ENCODE measurements at places on chromosomes 3 and 15.
A peak's percentile ranks its signal among the peaks of the same experiment; 100 is the strongest.

DNA sequence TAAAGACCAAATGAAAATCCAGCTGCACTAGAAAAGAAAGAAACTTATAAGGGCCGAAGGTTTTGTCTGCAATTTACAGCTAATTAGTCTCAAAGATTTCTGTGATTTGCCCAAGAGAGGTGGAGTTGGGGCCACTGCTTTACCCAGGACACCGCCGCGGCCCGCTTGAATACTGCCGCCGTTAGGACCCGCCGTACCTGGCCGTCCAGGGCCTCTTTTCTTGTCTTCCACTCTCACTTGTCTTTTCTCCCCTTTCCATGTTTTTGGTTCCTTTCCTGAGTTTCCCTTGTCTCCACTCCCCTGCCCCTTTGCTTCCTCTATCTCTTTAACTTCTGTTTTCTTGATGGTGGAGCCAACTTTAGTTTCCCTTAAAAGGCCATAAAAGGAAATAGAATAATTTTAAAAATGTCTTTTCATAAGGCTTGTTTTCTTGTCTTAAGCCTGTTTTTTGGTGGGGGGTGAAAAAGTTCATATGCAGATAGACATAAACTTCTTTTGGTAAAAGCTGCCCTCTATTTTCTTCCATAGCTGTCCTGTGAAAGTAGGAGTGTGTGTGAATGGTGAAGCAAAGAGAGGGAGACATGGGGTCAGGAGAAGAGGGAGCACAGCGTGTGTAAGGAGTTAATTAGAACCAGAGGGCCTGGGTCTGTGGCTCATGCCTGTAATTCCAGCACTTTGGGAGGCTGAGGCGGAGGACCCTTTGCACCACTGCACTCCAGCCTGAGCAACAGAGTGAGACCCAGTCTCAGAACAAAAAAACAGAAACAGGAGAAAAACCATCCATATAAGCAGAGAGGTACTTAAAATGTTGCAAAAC lies 16.0 kb upstream of the CCNL1 start:
- peak; percentile 19 for DNase-seq

DNA sequence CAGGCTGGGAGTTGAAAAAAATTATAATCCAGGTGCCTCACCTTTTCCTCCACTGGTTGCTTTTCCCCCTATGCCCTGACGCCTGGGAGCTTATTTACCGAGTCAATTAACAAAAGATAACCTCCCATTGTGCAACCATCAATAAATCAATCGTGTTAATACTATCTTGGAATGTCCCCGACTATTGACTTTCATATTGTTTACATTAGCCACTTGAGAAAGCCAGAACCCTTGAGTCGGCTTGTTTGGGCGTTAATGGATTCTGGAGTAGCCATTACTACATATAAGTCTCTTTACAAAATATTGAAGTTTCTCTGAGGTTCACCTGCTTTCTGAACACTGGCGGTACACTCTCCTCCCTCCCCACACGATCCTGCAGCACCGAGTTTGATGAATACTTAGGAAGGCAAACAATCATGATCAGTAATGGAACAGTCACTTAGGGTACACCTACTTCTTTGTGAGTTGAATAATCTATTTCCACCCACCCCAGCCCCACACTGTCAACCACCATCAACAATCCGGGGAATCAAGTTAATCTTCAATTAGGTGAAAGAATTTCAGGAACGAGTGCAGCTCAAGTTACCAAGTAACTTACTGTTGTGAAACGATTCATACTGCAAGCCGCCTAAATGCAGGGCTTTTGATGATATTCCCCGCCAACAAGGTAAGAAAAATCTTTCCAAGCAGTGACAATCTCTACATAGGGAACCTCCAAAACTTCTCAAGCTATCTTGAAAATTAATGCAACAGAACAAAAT lies 159.3 kb upstream of the NR2F2 start:
- DNase-seq, result no peak

- no peak for DNase-seq
Observed at GRCh38 chr3:54793171-54793570, 134.7 kb downstream of the LRTM1 start.

DNA sequence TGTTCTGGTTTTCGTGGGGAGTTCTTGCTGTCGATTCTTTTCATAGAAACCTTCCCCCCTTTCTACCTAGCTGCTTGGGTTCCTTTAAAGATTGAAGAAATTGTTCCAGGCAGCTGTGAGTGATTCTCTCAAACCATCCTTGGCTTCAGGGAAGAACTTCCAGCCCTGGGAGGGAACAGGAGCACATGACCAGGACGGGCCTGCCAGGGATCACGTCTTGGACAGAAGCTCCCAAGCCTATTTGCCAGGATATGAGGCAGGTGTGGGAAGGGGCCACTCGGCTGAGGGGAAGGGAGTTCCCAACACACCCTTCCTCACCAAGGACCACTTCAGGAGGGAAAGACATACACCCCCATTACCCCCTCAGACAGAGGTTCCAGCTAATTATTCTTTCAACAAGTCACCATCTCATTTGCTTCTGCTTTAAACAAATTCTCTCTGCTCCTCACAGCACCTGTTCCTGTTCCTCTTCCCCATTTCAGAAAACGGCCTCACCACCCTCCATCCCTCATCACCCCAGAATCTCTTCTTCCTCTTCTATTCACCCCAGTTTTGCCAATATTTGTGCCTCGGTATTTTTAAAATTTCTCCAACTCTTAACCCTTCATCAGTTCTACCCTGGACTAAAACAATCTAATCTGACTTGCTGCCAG lies 62.5 kb downstream of the WHAMM start:
- DNase-seq, result no peak

- DNase-seq, result no peak
Observed at GRCh38 chr3:114615523-114616085, 321.8 kb downstream of the TIGIT start.

DNA sequence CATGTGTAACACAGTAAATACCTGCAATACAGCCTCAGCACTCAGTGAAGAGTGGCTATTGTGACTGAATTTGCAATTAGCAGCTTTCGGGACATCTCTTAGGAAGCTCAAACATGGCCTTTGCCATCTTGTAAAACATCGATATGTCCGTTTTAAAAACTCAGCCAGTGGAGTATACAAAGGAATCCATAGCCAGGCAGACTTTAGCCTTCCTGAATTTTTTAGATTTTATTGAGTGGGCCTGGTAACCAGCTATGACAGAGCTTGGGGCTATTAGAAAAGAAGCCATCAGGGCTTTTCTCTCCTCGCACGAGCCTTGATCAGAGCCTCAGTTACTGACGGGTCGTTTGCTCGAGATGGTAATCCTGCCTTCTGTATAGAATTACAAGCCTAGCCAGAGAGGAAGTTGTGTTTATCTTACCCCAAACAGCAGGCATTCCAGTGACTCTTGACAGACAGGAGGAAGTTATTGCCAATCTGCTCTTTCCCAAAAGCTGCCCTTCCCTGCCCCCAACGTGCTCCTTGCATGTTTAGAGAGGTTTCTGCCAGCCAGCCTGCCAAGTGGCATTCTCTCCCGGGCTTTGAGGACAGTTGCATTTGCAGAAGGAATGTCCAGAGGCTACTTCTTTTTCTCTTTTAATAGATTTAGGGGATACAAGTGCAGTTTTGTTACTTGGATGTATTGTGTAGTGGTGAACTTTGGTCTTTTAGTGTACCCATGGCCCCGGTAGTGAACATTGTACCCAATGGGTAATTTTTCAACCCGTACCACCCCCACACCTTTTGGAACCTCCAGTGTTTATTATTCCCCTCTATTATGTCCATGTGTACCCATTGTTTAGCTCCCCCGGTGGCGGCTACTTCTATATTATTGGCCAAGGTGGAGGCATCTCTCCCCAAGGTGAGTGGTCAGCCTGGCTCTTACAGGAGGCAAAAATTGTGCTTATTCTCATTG lies 40.6 kb downstream of the ITPR1 start:
- no peak for DNase-seq

- no peak for DNase-seq
Observed at GRCh38 chr3:191298846-191299245, 30.3 kb upstream of the CCDC50 start.

GRCh38 chr3:158233791-158234190 lies 123.9 kb downstream of the RSRC1 start:
- no peak for DNase-seq

GRCh38 chr3:127644641-127645370 lies 15.8 kb downstream of the PODXL2 start:
- no peak for DNase-seq

- no peak for DNase-seq
Observed at GRCh38 chr15:96392380-96393208, 62.1 kb downstream of the NR2F2 start.

GRCh38 chr3:53171827-53172505 lies 11.0 kb downstream of the PRKCD start:
- no peak for DNase-seq

- no peak for DNase-seq
Observed at GRCh38 chr3:181056136-181056732, 66.7 kb upstream of the DNAJC19 start.

- DNase-seq, result no peak
Observed at GRCh38 chr3:69472093-69472492, 86.2 kb upstream of the FRMD4B start.

DNA sequence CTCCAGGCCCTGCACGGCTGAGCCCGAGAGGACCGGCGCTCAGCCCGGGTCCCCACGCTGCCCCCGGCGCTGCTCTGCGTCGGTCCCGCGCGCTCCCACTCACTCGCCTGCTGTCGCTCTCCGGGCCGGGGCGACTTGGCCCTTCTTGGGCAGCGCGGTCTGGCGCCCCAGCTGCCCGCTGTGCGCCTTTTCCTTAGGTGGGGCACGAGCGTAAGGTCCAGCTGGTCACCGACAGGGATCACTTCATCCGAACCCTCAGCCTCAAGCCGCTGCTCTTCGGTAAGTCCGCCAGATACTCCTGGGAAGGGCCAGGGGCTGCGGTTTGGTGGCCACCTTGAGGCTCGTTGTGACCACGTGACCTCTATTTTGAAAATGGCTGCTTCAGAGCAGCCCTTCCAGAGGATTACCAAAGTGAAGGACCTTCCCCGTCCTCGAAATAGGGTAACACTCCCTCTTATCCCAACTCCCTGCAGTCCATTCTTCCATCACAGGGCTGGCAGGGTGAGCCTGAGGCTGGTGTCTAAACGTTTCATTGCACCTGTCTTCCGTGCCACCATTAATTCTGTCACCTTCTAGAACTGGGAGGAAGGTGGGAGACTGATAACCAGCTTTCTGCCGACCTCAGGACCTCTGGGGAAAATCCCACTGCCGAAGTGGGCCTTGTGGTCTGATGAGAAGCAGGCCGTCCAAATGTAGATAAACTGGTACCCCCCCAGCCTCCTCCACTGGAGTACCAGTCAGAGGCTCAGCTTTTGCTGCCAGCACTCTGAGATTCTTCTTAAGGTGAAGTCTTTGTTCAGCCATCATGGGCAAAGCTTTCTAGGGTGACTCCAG lies 812 bp downstream of the P4HTM start:
- DNase-seq, result no peak

DNA sequence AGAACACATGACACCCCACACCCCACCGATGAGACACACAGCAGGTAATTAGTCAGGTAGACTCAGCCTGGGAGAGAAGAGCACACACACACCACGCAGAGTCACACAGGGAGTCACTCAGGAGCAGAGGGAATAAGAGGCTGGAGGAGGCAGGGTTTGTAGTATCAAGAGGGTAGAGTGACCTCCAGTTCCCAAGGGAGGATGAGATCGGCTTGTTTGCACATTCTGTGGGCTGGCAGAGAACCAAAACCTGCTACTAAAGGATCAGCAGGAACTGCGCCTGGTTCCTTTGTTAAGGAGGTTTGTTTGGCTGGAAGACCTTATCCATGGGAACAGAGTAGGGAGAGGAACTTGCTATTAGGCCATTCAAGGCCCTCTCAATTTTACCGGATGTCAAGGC lies 281.4 kb upstream of the SLCO3A1 start:
- no peak for DNase-seq

DNA sequence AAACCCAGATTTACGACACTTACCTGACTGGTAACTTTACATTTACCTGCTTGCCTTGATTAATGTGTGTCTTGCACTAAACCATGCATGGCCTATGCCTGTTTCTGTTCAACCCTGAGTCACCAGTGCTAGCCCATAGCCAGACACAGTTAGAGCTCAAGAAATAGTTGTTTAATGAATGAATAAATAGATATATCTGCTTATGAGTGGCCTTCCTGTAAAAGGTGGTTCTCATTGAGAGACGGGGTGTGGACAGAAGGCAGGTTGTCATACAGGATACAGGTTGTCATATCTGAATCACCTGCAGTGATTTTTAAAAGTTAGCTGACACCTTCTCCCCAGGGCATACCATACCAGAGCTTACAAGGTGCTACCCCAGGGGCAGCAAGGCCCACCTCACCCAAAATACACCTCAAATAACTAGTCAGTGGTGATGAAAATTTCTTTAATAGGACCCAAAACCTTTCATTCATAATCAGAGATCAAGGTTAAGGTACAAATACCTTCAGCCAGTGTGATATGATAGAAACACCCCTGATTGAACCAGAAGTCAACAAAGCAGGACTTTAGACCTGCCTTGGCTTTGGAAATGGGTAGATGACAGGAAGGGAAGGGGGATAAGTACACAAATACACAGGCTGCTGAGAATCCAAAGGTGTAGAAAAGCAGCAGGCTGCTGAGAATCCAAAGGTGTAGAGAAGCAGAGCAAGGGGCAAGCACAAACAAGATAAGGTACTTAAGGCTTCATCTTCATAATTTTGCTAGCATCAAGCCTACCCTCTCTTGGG lies 45.4 kb upstream of the TSC22D2 start:
- no peak for DNase-seq

DNA sequence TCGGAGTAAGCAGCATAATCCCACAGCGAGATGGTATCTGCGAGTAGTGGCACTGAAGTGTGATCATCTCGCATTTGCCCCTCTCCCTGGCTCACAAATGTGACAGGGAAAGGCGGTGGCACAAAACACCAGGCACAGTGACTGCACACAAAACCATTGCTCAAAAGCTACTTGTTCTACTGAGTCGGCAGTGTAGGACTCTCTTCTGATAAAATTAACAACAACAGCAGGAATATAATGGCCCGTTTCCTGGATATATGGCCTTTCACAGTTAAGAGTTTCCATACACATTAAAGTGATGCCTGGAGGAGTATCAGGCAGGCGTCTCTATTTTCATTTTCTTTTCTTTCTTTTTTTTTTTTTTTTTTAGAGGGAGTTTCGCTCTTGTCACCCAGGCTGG lies 69.0 kb downstream of the MYO1E start:
- no peak for DNase-seq

GRCh38 chr15:51706291-51706690 lies 25.0 kb downstream of the SCG3 start:
- DNase-seq, result no peak

DNA sequence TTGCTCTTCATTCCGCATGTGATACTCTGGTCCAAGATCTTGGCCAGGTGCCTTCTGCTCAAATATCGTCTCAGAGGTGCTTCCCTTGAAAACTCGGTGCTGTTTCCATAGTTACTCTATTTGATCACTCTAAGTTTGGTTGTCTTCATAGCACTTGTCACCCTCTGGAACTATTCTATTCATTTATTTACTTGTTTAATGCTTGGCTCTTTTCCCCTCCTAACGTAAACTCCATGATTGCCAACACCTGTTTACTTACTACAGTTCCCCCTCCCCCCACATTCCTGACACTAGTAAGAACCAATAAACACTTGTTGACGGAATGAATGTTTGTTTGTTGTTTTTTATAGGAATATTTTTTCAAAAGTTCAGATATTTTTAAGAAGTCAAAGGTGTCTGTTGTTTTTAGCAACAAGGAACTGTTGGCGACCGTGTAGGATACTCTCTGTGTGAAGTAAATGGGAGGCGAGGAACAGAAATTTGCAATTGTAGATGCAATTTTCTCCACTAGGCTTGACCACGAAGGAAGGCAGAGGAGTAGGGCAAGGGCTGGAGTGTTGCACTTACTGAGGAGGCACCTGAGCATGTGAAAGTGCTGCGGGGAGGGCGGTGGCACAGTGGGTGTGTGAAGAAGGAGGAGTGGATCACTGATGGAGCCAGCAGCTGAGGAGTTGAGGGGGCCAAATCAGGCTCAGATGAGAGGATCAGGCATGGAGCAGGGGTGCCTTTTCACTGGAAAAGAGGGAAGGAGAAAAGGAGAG lies 48.4 kb downstream of the MOBP start:
- no peak for DNase-seq

Data from GM12891 (cell line).